ENCODE measurements at places on chromosomes 3 and 15.

DNA sequence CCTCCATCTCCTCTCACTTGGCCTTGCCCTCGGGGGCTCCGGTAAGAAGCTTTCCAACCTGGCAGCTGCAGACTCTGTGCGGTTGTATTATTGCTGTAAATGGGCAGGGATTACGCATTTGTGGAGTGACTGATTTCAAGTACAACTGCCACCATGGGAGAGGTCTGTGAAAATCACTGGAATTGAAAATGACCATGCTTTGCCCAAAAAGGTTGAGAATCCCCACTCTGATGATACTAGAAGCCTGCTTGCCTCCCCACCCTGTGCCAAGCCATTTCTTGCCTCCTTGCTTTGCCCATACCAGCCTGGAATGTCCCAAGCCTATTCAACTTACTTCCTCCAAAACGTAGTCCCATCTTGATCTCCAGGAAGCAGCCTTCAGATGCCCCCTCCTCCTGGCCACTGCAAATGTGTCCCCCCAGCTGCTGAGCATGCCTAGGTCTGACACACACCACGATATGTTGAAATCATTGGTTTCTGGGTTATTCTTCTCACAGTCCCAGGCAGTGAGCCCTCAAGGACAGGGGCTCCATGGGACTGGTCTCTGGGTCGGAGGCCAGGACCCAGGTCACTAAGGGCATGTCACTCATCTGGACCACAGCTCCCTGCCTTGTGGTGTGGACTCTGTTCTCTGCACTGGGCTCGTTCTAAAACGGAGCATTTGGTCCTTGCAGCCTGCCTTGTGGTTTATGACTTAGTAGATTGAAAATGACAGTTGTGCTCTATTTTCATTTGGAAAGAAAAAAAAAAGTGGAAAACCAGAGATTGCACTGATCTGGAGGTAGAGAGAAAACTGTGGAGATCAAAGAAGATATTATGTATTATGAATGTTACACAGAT is 42.9 kb downstream of the SMAD3 start:
- DNase-seq = no peak

- DNase-seq = no peak
These were observed 264.8 kb downstream of the SLCO3A1 start for GRCh38 chr15:92118162-92118935.

GRCh38 chr3:127764841-127765362 is 57.4 kb downstream of the MGLL start:
- no peak for DNase-seq

DNA sequence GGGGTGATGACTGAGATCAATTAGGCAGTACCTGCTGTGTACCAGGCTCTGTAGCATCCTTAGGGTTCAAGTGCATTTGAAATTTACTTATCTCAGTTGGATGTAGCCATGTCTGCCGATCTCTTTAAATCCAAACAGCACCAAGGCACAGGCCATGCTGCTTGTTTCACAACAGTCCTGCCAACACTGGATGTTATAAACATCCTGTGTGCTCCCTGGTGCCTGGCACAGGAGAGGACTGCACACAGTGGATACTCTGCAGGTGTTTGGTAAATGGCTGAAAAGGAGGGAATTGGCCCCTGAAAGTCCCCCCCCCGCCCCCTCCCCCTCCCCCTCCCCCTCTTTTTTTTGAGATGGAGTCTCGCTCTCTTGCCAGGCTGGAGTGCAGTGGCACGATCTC is 27.0 kb downstream of the CTSH start:
- DNase-seq = no peak

DNA sequence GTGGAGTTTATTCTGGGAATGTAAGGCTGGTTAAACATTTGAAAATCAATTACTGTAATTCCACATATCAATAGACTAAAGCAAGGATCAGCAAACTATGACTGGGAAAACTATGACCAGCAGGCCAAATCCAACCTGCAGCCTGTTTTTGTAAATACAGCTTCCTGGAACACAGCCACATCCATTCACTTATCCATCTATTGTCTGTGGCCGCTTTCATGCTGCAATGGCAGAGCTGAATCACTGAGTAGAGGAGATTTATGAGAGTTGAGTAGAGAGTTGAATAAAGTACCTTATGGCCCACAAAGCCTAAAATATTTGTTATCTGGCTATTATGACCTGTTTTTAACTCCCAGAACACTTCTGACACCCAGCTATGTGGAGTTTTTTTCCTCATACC is 12.2 kb downstream of the MYLK start:
- DNase-seq = no peak

- no peak for DNase-seq
These were observed 48.3 kb downstream of the SERPINI1 start for GRCh38 chr3:167783781-167784180.

- DNase-seq = no peak
These were observed 121.8 kb upstream of the ATP11B start for GRCh38 chr3:182671541-182671940.

GRCh38 chr3:194967151-194968117 is 281.8 kb downstream of the FAM43A start:
- DNase-seq = no peak

All from GM12892 (cell line).